Neural progenitor cell (in vitro differentiated cells): ENCODE measurements at places on chromosomes 12 and 14. TPM values are rescaled to one million over a fixed set of nuclear protein-coding genes. Genes with fewer than 3 reads are reported as not detected.
A peak's percentile ranks its signal among the peaks of the same experiment; 100 is the strongest.

DNA sequence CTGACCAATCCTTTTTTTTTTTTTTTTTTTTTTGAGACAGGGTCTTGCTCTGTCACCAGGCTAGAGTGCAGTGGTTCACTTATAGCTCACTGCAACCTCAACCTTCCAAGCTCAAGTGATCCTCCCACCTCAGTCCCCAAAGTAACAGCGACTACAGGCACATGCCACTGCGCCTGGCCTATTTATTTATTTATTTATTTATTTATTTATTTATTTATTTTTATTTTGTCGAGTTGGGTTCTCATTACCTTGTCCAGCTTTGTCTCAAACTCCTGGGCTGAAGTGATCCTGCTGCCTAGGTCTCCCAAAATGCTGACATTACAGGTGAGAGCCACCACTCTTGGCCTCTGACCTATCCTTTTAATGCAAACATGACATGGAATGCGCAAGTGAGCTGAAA is 124.4 kb downstream of the GXYLT1 start:
- H3K36me3 ChIP-seq = no peaks in the 10 kb centered on the region
- peaks cover 8% of the 10 kb centered on the region for H3K4me1 ChIP-seq
- H3K4me3 ChIP-seq = no peak overlapping the region
- H3K27ac ChIP-seq = no peak overlapping the region
- no peaks in the 10 kb centered on the region for H3K27me3 ChIP-seq

DNA sequence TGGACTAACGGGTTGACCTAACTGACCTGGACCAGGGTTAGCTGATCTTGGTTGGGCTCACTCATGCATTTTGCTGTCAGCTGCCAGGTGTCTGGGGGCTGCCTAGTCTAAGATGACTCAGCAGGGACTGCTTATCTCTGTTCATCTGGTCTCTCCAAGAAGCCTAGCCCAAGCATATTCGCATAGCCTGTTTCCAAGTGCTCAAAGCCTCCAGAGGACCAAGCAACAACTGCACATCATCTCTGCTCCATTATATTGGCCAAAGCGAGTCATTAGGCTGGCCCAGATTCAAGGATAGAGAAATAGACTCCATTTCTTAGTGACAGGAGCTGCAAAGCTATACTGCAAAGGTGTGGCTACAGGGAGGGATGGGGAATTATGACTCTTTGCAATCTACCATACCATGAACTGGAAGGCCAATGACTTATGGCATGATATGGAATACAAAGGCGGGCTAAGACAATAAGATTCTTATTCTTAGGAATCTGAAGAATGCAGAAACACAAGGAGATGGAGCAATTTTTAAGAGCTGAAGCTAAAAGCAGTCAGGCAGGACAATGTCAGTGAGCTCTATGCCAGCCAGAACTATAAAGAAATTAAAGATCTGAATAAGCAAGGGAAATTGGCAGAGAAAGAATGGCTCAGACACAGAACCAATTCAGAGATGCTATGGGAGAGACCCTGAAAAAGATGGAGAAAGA is 194.6 kb upstream of the FSCB start:
- no peaks in the 10 kb centered on the region for H3K27me3 ChIP-seq
- no peak overlapping the region for H3K27ac ChIP-seq
- no peak overlapping the region for H3K4me3 ChIP-seq
- H3K36me3 ChIP-seq = no peaks in the 10 kb centered on the region
- DNase-seq = peak; percentile 3

DNA sequence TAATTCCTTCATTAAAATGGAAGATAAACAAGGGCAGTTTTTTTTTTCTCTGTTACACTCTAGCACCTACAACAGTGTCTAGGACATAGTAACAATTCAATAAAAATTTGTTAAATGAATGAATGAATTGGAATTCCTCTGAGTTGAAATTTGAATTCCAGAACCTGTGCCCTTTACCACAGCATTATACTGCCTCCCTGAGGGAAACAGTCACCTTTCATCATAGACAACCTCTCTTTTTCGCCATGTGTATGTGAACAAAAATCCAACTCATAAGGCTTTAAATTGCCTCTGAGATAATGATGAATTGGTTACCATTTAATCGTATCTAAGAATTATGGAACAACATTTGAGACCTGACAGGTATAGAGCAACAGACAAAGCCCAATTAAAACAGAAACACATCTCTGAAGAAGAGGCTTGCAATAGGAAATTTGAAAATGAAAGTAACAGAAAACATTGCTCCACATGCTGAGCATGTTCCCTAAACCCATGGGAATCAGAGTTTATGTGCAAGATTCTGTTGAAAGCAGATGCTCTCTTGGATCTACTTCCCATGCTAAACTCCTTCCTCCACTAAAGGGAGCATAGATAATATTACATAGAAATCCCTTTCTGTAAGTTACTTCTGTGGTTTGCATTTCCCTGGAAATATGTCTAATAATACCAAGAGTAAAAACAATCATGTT is 657.8 kb downstream of the GALC start:
- H3K27me3 ChIP-seq = no peaks in the 10 kb centered on the region
- no peak for DNase-seq
- H3K4me3 ChIP-seq = no peak overlapping the region
- H3K27ac ChIP-seq = no peak overlapping the region

- no peaks in the 10 kb centered on the region for H3K27me3 ChIP-seq
- no peak overlapping the region for H3K27ac ChIP-seq
- no peaks in the 10 kb centered on the region for H3K36me3 ChIP-seq
- peaks cover 4% of the 10 kb centered on the region for H3K4me1 ChIP-seq
- H3K4me3 ChIP-seq = no peak overlapping the region
Observed at GRCh38 chr14:64806202-64806861, 73.4 kb downstream of the SPTB start.

The SLCO1B3 gene
- not detected in 2 replicates for total RNA-seq

The CSRP2 gene
- total RNA-seq = 353 and 405 TPM in 2 replicates

The C12orf54 gene
- not detected in 2 replicates for total RNA-seq
